ENCODE measurements at places on chromosomes 12 and 14. TPM values are rescaled to one million over a fixed set of nuclear protein-coding genes. Genes with fewer than 3 reads are reported as not detected.

LRRC23 gene
- total RNA-seq = 8.6 TPM

- H3K4me1 ChIP-seq = no peaks in the 10 kb centered on the region
- no peak overlapping the region for H3K27ac ChIP-seq
- H3K27me3 ChIP-seq = no peaks in the 10 kb centered on the region
- no peaks in the 10 kb centered on the region for H3K36me3 ChIP-seq
- H3K4me3 ChIP-seq = no peak overlapping the region
These were observed 16.1 kb upstream of the GRIP1 start for GRCh38 chr12:66694666-66695613.

CAPS2 gene
- total RNA-seq = 24.6 TPM

OAS3 gene
- total RNA-seq = 20.1 TPM

- no peak for DNase-seq
- no peaks in the 10 kb centered on the region for H3K27me3 ChIP-seq
- H3K4me3 ChIP-seq = no peak overlapping the region
- H3K36me3 ChIP-seq = no peaks in the 10 kb centered on the region
These were observed 29.6 kb upstream of the RASSF3 start for GRCh38 chr12:64580681-64581080.

- no peak overlapping the region for H3K4me3 ChIP-seq
- no peak for DNase-seq
- H3K4me1 ChIP-seq = no peaks in the 10 kb centered on the region
- H3K27ac ChIP-seq = no peak overlapping the region
- no peaks in the 10 kb centered on the region for H3K27me3 ChIP-seq
- no peaks in the 10 kb centered on the region for H3K36me3 ChIP-seq
These were observed 40.9 kb downstream of the TSHR start for GRCh38 chr14:80996049-80996901.

DNA sequence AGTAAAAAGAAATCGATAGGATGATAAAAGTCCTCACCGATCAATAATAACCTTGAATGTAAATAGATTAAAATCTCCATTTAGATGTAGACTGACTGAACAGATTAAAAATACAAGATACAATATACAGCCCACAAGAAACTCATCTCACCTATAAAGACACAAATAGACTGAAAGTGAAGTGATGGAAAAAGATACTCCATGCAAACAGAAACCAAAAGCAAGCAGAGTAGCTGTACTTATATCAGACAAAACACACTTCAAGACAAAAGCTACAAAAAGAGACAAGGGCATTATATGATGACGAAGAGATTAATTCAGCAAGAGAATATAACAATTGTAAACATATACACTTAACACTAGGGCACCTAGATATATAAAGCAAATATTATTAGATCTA is 444.8 kb downstream of the RGS6 start:
- H3K27me3 ChIP-seq = no peaks in the 10 kb centered on the region
- H3K4me1 ChIP-seq = no peaks in the 10 kb centered on the region
- H3K36me3 ChIP-seq = no peaks in the 10 kb centered on the region
- DNase-seq = no peak
- H3K4me3 ChIP-seq = no peak overlapping the region

- no peaks in the 10 kb centered on the region for H3K36me3 ChIP-seq
- H3K27me3 ChIP-seq = no peaks in the 10 kb centered on the region
- H3K4me3 ChIP-seq = peak overlapping the region; percentile 65
- DNase-seq = no peak
These were observed 1.1 kb upstream of the TM9SF1 start for GRCh38 chr14:24196071-24197055.

PLXNC1 gene
- total RNA-seq = 14.2 TPM

- H3K36me3 ChIP-seq = peaks cover 20% of the 10 kb centered on the region
- DNase-seq = no peak
- H3K4me1 ChIP-seq = peaks cover 64% of the 10 kb centered on the region
- peak overlapping the region; percentile 97 for H3K27ac ChIP-seq
- H3K27me3 ChIP-seq = no peaks in the 10 kb centered on the region
These were observed 2.8 kb downstream of the PTMS start for GRCh38 chr12:6768990-6769389.

SLC7A7 gene
- 7.4 TPM for total RNA-seq

DNA sequence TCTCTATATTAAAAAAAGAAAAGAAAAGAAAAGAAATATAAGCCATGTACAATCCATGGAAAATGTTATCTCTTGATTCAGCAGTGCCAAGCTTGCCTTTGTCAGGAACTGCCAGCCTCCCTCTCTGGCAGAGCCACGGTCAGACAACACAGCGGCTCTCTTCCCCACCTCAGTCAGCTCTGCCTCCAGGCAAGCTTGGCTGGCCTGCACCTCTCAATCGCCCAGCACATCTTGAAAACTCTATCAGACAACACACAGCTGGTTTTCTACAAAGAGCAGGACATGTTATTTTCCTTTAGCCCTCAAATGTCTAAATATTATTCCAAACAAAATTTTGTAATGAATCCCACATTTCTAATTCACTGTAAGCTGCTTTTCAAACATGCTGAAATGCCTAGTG is 20.0 kb upstream of the GCH1 start:
- no peak overlapping the region for H3K4me3 ChIP-seq
- H3K36me3 ChIP-seq = no peaks in the 10 kb centered on the region
- no peaks in the 10 kb centered on the region for H3K4me1 ChIP-seq
- DNase-seq = no peak
- H3K27me3 ChIP-seq = no peaks in the 10 kb centered on the region

DNA sequence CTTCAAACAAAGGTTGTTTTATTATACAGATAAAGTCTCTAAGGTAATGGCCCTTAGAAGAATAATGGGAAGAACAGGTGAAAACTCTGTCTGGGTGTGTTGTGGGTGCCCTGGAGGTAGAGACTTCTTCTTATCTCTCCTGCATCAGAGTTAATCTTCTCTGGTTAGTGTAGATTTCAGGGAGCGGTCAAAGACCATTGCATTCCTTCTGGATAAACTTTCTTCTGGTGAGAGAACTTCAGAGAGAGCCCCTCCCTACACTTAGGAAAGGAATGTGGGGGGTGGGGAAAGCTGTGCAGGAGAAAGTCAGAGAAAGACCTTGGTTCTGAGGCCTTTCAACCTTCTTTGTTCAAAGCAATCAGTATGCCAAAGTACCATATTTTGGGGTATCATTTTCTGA is 658.5 kb downstream of the DIO2 start:
- no peaks in the 10 kb centered on the region for H3K27me3 ChIP-seq
- no peak overlapping the region for H3K27ac ChIP-seq
- no peaks in the 10 kb centered on the region for H3K4me1 ChIP-seq

GRCh38 chr12:85794531-85794930 is 41.7 kb downstream of the RASSF9 start:
- no peak overlapping the region for H3K4me3 ChIP-seq
- no peaks in the 10 kb centered on the region for H3K27me3 ChIP-seq
- H3K4me1 ChIP-seq = no peaks in the 10 kb centered on the region
- no peak for DNase-seq

- H3K27ac ChIP-seq = peak overlapping the region; percentile 64
- H3K27me3 ChIP-seq = no peaks in the 10 kb centered on the region
- H3K4me1 ChIP-seq = peaks cover 36% of the 10 kb centered on the region
- no peak for DNase-seq
- no peak overlapping the region for H3K4me3 ChIP-seq
These were observed 5.3 kb downstream of the BHLHE41 start for GRCh38 chr12:26119391-26119989.

TAS2R46 gene
- total RNA-seq = 2.0 TPM

A2ML1 gene
- total RNA-seq = 194 TPM

- no peaks in the 10 kb centered on the region for H3K36me3 ChIP-seq
- H3K27me3 ChIP-seq = no peaks in the 10 kb centered on the region
- DNase-seq = no peak
- no peak overlapping the region for H3K27ac ChIP-seq
- H3K4me3 ChIP-seq = no peak overlapping the region
These were observed 54.0 kb upstream of the RASSF8 start for GRCh38 chr12:25904442-25904841.

YY1 gene
- total RNA-seq = 43.0 TPM

DNA sequence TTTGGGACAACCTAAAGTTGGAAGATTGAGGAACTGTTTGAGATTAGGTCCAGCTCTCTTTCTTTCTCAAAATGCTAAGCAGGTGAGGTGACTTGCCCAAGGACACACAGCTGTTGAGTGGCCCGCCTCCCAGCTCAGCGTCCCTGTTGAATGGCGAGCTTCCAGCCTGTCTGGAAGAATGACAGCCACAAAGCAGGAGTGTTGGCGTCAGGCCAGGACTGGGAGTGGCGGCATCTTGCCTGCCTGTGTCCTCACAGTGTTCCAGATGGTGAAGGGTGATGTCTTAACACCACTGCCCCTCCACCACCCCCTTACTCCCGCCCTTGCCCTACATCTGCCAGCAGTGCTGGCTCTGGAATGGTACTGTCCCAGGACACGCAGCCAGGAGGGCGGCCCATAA is 4.4 kb upstream of the CEBPE start:
- H3K27ac ChIP-seq = no peak overlapping the region
- no peak overlapping the region for H3K4me3 ChIP-seq
- H3K4me1 ChIP-seq = peaks cover 23% of the 10 kb centered on the region
- H3K27me3 ChIP-seq = no peaks in the 10 kb centered on the region

ZFHX2 gene
- 0.74 TPM for total RNA-seq

- H3K4me3 ChIP-seq = no peak overlapping the region
- DNase-seq = no peak
- H3K4me1 ChIP-seq = no peaks in the 10 kb centered on the region
- no peaks in the 10 kb centered on the region for H3K36me3 ChIP-seq
- no peaks in the 10 kb centered on the region for H3K27me3 ChIP-seq
These were observed 193.3 kb upstream of the SYT1 start for GRCh38 chr12:78671295-78671694.

ESR2 gene
- 2.2 TPM for total RNA-seq

ASPG gene
- total RNA-seq = 3.7 TPM

DNA sequence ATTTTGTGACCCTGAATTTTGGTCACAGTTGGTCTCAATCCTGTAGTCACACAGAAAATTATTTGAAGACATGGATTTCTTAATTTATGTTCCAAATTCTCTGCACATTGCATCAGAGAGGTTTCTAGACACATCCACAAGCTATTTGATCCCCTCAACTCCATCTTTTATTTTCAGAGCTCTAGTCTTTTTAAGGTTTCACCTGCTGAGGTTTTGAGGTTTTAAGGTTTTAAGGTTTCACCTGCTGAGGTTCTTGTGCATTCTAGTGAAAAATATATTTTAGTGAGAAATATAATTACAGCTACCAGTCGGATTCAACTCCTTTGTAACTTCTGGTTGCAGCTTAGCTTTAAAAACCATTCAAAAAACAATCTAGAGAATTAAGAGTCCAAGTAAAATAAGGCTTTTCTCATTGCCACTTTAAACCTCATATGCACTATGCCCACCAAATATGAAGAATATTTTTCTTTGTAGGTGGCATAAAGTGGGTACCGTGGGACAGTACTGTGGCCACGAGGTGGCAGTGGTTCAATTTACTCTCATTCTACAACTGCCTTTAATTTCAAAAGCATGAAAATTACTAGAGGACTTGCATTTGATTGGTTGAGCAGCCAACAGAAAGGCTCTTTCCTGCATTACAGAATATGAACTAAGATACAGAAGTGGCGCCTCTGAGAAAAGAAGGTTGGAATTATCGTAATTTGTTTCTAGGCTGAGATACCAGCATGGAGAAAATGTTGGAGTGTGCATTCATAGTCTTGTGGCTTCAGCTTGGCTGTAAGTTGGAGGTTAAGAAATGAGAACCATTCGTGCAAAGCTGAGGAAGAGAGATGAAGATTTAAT is 366.5 kb upstream of the OR4E1 start:
- H3K4me1 ChIP-seq = no peaks in the 10 kb centered on the region
- DNase-seq = no peak
- H3K4me3 ChIP-seq = no peak overlapping the region
- H3K27ac ChIP-seq = no peak overlapping the region
- no peaks in the 10 kb centered on the region for H3K27me3 ChIP-seq

DNA sequence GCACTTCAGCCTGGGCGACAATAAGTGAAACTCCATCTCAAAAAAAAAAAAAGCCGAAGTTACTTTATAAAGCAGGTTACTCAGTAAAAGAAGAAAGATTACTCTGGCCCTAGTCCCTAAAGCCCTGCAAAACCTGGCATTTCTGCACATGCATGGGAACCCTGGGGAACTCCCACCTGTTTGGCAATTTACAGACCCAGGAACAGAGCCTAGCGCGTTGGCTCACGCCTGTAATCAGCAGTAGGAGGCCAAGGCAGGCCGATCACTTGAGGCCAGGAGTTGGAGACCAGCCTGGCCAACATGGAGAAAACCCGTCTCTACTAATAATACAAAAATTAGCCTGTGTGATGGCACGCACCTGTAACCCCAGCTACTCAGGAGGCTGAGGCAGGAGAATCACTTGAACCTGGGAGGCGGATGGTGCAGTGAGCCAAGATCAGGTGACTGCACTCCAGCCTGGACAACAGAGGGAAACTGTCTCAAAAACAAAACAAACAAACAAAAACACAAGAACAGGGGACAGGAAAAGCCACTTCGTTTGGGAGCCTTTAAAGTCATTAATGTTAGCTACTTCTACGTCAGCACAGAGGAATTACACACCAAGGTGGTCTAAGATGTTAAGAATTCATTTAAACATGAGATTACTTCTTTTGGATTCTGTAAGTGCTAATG is 34.1 kb upstream of the SPTSSA start:
- H3K4me3 ChIP-seq = no peak overlapping the region
- peaks cover 24% of the 10 kb centered on the region for H3K4me1 ChIP-seq
- no peaks in the 10 kb centered on the region for H3K27me3 ChIP-seq

DNA sequence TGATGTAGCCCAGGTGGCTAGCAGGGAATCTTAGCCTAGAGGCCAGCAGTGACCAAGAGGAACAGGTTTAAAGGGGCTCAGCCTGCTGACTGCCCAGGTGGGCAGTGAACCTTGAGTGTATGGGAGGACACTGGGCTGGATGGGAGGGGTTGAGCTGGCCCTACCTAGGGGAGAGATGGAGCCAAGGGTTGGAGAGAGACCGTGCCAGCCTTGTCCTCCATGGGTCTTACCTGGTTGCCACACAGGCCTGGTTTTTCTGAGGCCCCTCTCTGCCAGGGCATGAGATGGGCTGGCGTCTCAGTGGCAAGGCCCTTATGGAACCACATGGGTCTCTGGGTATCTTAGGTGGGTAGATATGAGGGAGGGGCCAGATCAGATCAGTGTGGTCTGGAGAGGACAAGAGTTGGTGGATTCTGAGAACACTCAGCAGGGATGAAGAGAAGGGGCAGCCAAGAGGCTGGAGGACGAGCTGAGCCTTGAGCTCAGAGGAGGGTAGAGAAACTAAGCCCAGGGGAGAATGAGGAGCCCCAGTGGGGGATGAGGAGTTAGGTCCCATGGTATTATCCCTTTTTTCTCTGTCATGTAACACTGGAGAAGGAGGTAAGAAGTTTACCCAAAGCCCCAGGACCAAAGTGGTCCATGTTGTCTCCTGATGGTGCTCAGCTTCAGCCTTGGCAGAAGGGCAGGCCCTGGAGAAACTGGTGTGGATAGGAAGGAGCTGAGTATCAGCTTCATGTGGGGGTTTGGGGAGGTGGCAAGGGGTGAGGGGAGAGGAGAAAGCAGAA is 3.7 kb downstream of the GZMB start:
- H3K36me3 ChIP-seq = no peaks in the 10 kb centered on the region
- peaks cover 8% of the 10 kb centered on the region for H3K4me1 ChIP-seq
- no peak for DNase-seq
- no peak overlapping the region for H3K27ac ChIP-seq
- no peak overlapping the region for H3K4me3 ChIP-seq

DNA sequence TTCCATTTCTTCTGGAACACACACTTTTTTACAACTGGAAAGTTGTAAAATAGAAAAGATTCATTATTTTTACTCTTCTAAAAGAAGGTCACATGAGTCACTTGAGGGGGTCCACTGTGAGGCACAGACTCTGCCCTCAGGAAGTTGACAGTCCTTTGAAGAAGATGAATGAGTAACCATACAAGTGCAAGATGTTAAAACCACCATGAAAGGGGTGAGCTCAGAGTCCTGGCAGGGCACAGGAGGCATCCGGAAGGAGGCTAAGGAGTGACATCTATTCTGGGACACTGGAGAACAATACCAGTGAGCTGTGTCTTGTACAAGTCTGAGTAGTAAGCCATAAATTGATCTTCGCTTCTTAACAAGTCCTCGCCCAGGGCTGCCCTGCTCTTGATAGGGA is 126.0 kb upstream of the FRMD6 start:
- H3K27me3 ChIP-seq = no peaks in the 10 kb centered on the region
- no peak for DNase-seq
- H3K4me3 ChIP-seq = no peak overlapping the region
- no peaks in the 10 kb centered on the region for H3K36me3 ChIP-seq
